ENCODE measurements at places on chromosomes 4 and X. TPM values are rescaled to one million over a fixed set of nuclear protein-coding genes. Genes with fewer than 3 reads are reported as not detected.

CCDC149 gene
- 0.95 TPM for total RNA-seq

- H3K27me3 ChIP-seq = no peaks in the 10 kb centered on the region
- DNase-seq = no peak
- no peaks in the 10 kb centered on the region for H3K4me1 ChIP-seq
- H3K27ac ChIP-seq = peak overlapping the region; percentile 84
- H3K36me3 ChIP-seq = no peaks in the 10 kb centered on the region
- H3K4me3 ChIP-seq = peak overlapping the region; percentile 75
Observed at GRCh38 chrX:103630171-103630511, 1.4 kb downstream of the TCEAL1 start.

GRCh38 chr4:55931833-55932232, 16.9 kb upstream of the CEP135 start:
- no peak overlapping the region for H3K4me3 ChIP-seq
- no peak for DNase-seq
- no peaks in the 10 kb centered on the region for H3K27me3 ChIP-seq
- no peaks in the 10 kb centered on the region for H3K36me3 ChIP-seq
- H3K27ac ChIP-seq = no peak overlapping the region

DNA sequence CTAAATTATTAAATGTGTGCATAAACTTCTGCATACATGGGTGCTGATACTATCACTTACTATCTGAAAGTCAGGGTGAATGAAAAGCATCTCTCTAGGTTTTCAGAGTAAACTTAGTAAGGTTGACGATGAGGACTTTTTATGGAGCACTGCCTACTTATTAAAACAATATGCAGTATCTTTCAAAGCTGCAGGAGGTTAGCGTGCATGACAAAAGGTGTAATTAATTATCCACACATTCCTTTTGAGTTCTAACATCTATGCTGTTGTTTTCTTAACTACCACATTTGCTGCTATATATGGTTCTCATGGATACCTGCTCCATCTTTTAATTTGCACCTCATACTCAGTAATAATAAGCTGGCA, 256.2 kb downstream of the FSTL5 start:
- H3K4me1 ChIP-seq = no peaks in the 10 kb centered on the region
- DNase-seq = no peak
- no peak overlapping the region for H3K4me3 ChIP-seq
- H3K36me3 ChIP-seq = no peaks in the 10 kb centered on the region
- no peak overlapping the region for H3K27ac ChIP-seq

GRCh38 chrX:39152106-39152649, 350.9 kb downstream of the MID1IP1 start:
- no peak overlapping the region for H3K27ac ChIP-seq
- H3K36me3 ChIP-seq = no peaks in the 10 kb centered on the region
- no peaks in the 10 kb centered on the region for H3K27me3 ChIP-seq
- peak; percentile 41 for DNase-seq
- no peak overlapping the region for H3K4me3 ChIP-seq
- no peaks in the 10 kb centered on the region for H3K4me1 ChIP-seq

GRCh38 chrX:128439159-128439558, 387.0 kb upstream of the ACTRT1 start:
- no peaks in the 10 kb centered on the region for H3K4me1 ChIP-seq
- no peak overlapping the region for H3K4me3 ChIP-seq
- H3K27ac ChIP-seq = no peak overlapping the region
- H3K27me3 ChIP-seq = no peaks in the 10 kb centered on the region
- DNase-seq = no peak
